GM13977 (cell line): ENCODE measurements at places on chromosomes 12 and 14.

GRCh38 chr12:58877243-58877743 is 43.0 kb downstream of the LRIG3 start:
- no peak for DNase-seq

- DNase-seq, result no peak
These were observed 75.9 kb upstream of the TMPO start for GRCh38 chr12:98439471-98439951.

- peak; percentile 93 for DNase-seq
These were observed at the start of gene MARCHF9 for GRCh38 chr12:57754411-57755193. Gene MARCHF9, plus strand, starts transcription at chr12:57755103. Its CDS starts 426 bp downstream, at chr12:57755529.

DNA sequence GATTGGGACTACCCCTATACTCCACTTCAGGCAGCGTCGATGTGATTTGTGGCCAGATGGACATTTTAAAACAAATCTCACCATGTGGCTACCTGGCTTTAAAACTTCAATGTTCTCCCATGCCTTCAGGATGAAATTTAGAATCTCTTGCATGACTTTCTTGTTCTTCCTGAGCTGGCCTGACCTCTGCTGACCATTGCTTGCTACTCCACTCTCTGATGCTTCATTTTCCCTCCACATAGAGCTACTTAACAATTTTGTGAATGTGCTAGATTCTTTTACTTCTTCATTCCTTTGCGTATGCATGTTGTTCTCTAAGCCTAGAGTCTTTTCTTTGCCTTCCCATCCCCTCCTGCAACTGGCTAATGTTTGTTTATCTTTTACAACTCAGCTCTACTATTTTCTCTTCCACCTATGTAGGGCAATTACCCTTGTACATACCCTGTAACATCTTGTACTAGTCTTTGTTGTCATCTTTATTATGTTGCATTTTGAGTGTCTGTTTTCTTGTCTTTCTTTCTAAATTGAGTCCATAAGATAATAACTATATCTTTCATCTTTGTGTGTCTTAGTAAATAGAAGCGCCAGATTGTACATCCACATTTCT is 41.2 kb downstream of the YLPM1 start:
- peak; percentile 37 for DNase-seq

DNA sequence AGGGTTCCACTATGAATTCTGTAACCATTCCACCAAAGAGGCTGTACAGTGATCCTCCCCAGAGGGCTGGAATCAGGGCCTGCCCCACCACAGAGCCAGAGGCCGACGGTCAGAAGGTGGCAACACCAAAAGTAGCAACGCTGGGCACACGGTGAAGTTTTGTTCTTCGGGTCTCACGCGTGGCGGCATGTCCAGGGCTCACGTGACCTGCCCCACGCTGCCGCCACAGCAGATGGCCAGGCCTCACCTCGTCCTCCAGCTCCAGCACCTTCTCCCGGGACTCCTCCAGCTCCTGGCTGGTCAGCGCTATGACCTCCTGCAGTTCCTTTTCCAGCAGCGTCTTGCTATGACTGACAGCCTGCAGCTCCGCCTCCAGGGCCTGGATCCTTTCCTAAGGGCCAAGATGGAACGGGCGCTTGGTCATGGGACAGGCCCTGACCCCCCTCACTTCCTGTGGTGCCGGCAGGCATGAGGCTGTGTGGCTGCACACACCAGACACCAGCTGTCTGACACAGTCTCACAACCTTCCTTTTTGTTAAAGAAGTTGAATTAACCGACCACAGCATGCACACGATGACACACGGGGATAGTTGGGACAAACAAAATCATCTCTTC is 22.4 kb upstream of the ANKLE2 start:
- DNase-seq, result no peak

GRCh38 chr12:71046215-71046614 is 111.6 kb downstream of the TSPAN8 start:
- DNase-seq, result no peak

DNA sequence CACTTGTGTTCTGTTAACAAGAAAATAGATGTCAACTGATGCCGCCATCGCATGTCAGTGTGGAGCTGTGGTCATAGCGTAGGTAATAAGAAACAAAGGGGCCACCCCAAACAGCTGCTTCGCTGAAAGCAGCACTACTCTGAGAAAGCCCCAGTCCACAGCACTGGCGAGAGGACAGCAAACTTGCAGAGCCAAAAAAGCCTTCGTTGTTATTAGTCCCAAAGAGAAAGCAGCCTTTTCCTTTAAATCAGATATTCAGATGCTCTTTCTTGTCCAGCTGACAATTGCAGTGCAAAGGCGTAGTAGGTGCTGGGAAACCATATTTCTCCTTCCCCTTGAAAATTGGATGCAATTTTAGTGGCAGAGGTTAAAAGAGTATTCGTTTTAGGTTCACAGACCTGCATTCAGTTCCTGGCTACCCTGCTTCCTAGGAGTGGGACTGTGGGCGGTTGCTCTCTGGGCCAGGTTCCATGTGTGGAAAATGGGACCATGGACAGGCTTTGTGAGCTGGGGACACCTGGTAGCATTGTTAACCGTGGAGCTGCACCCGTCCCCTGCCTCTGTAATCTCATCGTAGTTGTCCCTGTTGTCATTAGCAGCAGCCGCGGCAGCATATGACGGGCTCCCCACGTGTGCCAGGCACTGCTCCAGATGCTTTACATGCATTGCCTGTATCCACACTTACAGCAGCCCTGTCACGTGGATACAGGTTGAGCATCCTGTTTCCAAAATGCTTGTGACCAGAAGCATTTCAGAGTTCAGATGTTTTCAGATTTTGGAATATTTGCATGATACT is 54.2 kb downstream of the ELK3 start:
- DNase-seq, result no peak

DNA sequence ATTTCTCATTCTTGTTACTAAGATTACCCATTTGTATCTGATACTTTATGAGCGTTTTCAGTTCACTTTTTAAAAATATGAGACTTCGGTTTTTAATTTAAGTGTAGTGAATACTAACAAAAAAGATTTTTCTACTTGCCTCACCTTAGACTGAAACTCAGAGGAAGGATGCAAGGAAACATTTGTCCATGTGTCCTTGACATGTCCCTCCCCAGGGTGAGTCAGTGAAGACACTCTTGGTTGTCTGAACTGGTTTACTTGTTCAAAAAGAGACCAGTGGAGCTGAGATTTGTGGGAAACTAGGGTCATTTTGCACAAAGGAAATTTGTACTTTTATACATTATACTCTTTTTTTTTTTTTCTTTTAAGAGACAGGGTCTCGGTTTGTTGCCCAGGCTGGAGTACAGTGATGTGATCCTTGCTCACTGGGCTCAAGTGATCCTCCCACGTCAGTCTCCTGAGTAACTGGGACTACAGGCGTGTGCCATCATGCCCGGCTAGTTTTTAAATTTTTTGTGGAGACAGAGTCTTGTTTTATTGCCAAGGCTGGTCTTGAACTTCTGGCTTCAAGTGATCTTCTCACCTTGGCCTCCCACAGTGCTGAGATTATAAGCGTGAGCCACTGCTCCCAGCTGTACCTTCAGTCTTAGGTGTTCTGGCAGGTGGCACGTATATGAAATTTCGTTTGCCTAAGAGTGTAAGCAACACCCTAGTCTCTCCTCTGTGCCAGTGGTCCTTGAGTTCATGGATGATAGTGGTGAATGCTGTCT is 56.7 kb downstream of the PPFIBP1 start:
- DNase-seq, result no peak

GRCh38 chr12:88247241-88247643 is 105.1 kb downstream of the TMTC3 start:
- DNase-seq, result no peak

GRCh38 chr14:96698960-96699539 is 98.1 kb upstream of the VRK1 start:
- peak; percentile 36 for DNase-seq

- DNase-seq, result peak; percentile 65
These were observed 1.2 kb upstream of the SH2B3 start for GRCh38 chr12:111404362-111405148.

GRCh38 chr12:32889011-32889760 is 7.4 kb downstream of the PKP2 start:
- DNase-seq, result no peak

GRCh38 chr12:89469361-89469760 is 55.2 kb downstream of the GALNT4 start:
- no peak for DNase-seq

GRCh38 chr14:99590746-99591555 is 13.1 kb downstream of the CCDC85C start:
- no peak for DNase-seq

DNA sequence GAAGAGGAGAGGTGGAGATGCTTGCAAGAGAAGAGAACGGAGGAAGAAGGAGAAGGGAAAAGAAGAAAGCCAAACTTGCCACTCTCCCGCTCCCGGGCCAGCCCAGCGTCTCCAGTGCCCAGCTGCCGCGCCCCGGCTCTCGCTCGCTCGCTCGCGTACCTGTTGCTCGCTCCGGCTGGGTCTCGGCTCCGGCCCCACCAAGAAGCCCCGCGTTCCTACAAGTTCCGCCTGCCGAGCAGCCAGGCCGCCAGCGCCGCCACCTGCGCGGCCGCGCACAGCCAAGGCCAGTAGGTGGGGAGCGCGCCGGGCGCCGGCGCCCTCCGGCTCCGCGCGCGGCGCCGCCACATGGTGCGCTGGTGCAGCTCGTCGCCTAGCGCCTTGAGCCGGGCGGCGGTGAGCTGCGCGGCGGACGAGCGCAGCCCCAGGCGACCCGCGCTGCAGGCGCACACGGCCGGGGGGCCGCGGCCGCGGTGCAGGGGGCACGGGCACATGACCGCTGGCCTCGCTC is 370 bp downstream of the HRK start:
- DNase-seq, result peak; percentile 86

- DNase-seq, result peak; percentile 74
These were observed 44.2 kb downstream of the LGMN start for GRCh38 chr14:92704036-92704804.

DNA sequence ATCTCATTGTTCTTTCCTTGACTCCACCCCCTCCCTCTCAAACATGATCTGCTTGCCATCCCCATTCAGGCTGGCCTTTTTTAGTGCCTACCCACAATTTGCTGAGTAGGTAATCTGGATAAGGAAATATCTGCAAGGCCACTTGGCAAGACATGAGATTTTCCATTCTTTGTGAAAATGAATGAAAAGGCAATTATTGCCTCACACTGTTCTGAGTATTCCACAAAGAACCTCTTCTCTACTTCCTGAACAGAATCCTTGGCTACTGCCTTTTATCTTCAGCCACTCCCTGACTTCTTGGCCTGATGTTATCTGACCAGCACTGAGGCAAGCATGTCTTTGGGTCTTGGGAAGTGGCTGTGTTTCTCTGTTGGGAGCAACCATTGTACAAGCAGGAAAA is 263.2 kb upstream of the ATP2B1 start:
- no peak for DNase-seq

DNA sequence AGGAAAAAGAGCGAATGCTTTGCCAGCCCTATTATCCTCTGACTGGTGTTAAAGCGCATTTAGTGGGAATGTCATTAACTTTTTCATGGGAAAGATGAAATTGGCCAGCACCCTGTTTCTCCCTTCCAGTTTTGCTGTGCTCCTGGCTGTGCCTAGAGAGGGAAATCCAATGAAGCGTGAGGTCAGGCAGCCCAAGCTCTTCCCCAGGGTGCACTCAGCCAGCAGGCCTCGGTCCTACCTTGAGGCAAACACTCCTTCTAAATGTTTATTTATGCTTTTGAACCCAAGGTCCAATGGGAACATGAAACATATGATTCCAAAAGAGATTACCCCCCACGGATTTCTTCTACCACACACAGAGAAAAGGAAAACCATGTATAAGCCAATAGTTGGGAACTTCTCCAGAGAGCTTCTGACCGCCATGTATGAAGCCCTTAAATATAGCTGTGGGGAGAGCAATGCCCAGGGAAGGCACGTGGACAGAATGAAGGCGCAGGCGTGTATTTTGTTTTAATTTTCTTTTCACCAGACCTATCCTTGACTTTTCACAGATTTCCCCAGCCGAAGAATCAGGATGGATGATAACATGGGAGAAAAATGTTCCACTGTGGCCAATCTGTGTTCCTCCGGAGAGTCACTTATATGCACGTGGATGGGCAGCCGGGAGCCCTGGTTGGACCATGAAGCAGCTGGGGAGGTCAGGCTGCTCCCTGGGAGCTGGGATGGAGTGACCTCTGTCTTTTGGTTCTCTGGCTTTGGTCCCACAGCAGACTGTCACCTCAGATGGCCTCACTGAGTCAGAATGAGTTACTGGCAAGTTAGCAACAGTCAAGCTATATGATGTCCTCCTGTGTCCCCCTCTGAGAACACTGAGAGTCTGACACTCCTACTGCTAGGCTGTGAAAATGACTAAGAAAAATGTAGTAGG is 37.3 kb downstream of the GPR135 start:
- no peak for DNase-seq

DNA sequence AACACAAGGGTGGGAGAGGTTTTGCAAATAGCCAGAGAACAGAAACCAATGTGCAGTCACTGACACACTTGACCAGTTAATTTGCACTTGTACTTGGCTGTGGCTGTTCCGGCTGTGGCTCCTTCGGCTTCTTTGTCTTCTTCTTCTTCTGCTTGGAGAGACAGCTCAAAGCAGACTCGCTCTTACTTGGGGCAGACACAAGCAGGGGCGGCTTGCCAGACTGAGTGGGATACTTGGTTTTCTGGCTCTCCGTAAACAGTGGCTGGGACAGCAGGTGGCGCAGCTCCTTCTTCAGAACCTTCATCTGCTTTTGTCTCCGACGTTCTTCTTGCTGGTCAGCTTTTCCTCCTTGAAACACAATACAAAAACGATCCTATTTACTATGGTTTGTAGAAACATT is 25.0 kb downstream of the OTUB2 start:
- no peak for DNase-seq

- no peak for DNase-seq
These were observed 64.5 kb downstream of the TSPAN9 start for GRCh38 chr12:3141339-3142321.

DNA sequence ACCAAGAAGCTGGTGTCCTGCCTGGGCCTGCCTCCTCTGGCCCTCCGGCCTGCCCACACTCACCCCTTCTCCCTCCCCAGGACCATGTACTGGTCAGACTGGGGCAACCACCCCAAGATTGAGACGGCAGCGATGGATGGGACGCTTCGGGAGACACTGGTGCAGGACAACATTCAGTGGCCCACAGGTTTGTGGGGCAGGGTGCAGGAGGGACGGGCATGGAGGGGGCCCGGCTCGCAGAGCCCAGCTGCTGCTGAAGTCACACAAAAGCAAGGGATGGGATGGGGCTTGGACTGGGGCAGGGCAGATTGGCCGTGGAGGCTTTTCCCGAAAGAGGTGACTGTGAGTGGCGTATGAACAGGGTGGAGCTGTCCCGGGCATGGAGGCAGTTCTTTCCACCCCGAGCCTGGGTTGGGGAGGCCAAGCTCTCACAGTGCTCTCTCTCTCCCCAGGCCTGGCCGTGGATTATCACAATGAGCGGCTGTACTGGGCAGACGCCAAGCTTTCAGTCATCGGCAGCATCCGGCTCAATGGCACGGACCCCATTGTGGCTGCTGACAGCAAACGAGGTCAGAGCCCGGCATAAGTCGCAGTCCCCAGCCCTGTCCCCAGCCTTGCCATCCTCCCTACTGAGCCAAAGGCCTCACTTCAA is 7.8 kb upstream of the NXPH4 start:
- no peak for DNase-seq

GRCh38 chr14:105853907-105854599 is 327.7 kb downstream of the TMEM121 start:
- no peak for DNase-seq

DNA sequence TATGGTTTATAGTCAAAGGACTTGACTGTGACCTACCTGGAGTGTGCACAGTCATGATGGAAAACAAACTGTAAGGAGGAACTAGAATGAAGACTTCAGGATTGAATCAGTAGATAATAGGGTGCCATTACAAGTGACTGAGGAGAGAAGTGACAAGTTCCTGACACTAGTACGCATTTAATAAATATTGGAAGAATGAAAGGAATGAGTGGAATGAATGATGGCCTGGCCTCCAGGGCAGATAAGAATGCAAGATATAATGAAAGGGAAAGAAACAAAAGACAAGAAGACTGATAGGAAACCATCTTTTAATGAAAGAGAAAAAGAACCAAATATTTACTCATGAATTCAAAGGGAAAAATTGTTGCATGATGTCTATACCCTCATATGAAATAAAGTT is 44.7 kb upstream of the NEDD1 start:
- no peak for DNase-seq
